Activated gamma-delta T cell treated with anti-CD3 and anti-CD28 coated beads, Interleukin-2, amount 50 U/mL, for 16 hours (primary cell): ENCODE measurements at places on chromosomes 16 and 17.
A peak's percentile ranks its signal among the peaks of the same experiment; 100 is the strongest.

- DNase-seq, result no peak
Measured at GRCh38 chr16:26598998-26599784, 467.5 kb upstream of the C16orf82 start.

GRCh38 chr17:65848751-65849150 lies 287.3 kb upstream of the AXIN2 start:
- DNase-seq, result no peak

DNA sequence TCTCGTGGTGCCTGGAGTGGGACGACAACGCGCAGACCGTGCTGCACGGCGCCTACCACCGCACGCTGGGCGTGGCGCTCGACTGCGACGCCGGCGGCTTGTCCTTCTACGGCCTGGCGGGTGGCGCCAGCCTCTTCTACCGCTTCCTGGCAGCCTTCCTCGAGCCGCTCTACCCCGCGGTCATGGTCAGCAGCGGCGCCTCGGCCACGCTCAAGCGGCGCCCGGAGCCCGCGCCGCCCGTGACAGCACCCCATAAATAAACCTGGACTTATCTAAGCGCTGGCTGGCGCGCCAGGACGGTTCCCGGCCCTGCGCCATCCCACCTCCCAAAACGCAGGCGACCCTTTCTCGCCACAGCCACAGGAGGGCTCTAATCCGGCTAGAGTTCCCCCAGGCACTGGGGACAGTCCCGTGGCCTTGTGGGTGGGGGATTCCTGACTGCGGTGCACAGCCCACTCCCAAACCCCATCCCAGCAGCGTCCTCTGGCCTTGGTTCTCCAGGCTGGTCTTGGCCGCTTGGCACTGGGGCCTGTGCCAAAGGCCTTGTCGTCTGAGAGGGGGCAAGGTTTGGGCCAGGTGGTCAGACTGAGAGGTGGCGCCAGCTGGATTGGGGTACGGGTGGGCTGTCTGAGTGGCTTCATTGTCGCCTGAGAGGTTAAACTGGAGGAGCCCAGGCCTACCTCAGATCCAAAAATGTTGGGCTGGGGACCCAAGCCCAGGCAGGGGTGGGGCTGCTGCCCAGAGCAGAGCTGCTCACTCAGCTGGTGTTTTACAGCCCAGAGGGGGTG lies 10.1 kb upstream of the SLC16A5 start:
- DNase-seq, result peak; percentile 19

DNA sequence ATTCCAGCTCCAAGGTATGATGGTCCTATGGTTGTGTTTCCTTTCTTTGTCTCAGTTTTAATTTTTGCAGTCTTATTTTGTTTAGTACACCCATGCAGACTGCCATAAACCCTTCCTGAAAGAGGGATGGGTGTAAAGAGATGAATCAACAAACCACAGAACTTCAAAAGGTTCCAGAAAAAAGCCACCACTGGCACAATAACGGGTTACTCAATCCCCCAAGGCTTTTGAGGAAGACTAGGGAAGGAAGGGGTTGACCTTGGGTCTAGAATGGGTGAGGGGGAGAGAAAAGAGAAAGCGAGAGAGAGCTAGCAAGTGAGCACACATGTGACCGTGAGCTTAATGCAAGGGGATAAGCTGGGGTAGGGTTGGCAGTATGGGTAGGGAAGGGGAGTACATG lies 168.1 kb downstream of the XYLT1 start:
- DNase-seq, result no peak

DNA sequence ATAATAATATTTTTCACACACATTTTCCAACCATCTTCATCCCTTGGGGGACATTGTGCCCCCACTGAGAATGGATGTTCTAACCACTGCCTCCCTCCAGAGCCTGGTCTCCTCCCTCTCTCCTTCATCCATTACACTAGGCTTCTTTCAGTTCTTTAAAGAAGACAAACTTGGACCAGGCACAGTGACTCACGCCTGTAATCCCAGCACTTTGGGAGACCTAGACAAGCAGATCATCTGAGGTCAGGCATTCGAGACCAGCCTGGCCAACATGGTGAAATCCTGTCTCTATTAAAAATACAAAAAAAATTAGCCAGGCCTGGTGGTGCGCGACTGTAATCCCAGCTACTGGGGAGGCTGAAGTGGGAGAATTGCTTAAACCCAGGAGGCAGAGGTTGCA lies 6.5 kb downstream of the ALOX15 start:
- DNase-seq, result no peak

- DNase-seq, result no peak
Measured at GRCh38 chr17:63579633-63580032, 21.1 kb upstream of the TACO1 start.

GRCh38 chr16:57628783-57629293 lies 408 bp downstream of the ADGRG1 start:
- no peak for DNase-seq

DNA sequence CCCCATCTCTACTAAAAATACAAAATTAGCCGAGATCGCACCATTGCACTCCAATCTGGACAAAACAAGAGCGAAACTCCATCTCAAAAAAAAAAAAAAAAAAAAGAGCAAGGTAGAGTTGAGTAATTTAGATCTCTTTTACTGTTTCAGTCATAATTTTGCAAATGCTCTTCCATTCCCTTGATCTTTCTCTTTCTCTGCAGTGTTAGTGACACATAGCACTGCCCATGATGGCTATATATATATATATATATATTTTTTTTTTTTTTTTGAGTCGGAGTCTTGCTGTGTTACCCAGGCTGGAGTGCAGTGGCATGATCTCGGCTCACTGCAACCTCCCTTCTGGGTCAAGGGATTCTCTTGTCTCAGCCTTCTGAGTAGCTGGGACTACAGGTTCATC lies 12.2 kb upstream of the PHOSPHO1 start:
- DNase-seq, result no peak

- no peak for DNase-seq
Measured at GRCh38 chr16:69201787-69202186, 14.8 kb downstream of the SNTB2 start.

DNA sequence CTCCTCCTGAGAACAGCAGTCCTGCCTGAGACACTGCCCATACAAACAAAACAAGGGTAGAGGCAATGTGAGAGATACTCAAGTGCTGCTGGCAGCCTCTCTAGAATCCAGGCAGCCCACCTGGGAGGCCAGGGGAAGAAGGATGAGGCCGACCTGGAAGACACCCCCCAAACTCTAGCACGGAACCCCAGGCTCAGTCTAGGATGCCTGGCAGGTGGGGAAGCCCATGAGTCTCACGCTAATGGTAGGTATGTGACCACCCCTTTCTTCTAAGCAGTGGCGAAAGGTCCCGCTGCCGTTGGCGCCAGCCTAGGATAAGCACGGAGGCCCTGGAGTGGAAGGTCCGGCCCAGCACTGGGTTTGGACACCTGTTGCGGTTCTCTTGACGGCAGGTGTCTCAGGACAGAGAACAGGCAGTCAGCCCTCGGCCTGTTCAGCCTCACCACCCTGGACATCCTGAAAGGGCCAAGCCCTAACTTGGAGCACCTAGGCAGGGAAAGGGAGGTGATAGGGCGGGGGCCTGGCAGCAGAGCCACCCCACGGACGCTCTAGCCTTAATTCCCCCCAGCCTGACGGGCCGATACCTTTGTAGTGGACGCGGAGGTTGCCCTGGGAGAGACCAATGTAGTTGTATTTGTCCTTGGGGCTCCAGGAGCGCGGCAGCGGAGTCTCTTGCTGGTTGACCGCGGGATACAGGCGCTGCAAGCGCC lies 487 bp downstream of the RANBP10 start:
- DNase-seq, result no peak

DNA sequence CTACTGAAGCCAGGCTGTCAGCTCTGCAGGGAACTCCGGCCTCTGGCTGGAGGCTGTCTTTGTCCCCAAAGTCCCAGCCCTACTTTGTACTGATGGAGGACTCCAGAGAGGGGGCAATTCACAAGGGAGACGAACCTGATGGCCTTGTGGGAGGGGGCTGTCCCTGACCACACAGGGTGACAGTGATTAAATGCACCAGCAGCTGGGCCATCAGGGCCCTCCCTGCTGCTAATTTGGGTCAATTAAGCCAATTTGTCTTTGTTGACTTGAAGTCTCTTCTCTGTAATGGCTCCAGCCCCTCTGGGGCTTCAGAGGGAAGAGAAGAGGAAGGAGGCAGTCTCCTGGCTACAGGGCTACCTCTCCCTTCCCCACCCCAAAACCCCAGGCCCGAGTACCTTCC lies 22.0 kb downstream of the TMEM132E start:
- no peak for DNase-seq

GRCh38 chr16:531494-532125 lies 4.1 kb downstream of the CAPN15 start:
- no peak for DNase-seq

DNA sequence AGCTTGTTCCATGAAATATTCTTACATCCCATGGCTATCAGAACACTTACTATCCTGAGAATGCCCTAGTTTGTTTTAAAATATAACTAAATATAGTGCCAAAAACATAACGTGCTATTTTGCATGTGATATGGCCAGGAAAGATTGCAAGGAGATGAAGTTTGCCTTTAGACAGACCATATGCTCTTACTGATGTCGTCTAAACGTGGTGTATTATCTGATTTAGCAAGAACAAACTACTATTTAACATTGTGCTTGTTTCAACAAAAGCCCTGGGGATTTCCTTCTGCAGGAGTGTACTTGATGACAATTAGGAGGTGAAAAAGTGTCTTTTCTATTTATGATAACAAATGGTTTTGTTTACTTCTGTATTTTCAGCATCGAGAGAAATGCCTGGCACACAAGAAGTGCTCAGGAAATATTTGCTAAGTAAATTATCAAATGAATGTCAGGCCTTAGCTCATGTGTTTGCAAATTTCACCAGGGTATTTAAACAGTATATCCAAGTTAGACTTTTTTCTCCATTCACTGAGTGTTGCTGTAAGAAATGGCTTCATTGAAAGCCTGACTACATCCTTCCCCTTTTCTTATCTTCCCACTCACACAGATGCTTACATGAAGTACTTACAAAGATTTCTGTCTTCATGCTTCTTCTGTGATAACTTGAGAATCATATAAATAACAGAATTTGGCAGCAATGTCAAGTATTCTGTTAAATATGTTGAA lies 1033.6 kb downstream of the CDH8 start:
- no peak for DNase-seq

GRCh38 chr17:1532836-1533602 lies 16.6 kb upstream of the INPP5K start:
- no peak for DNase-seq

DNA sequence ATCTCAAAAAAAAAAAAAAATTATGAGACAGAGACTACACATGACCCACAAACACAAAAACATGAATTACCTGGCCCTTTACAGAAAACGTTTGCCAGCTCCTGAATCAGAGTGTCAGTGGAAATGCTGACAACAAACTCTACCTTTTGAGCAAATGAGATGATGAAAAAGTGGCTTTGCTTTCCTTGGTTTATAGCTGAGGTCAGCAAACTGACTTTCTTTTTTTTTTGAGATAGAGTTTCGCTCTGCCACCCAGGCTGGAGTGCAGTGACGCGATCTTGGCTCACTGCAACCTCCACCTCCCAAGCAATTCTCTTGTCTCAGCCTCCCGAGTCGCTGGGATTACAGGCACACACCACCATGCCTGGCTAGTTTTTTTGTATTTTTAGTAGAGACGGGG lies 46.3 kb downstream of the ZCCHC14 start:
- no peak for DNase-seq

DNA sequence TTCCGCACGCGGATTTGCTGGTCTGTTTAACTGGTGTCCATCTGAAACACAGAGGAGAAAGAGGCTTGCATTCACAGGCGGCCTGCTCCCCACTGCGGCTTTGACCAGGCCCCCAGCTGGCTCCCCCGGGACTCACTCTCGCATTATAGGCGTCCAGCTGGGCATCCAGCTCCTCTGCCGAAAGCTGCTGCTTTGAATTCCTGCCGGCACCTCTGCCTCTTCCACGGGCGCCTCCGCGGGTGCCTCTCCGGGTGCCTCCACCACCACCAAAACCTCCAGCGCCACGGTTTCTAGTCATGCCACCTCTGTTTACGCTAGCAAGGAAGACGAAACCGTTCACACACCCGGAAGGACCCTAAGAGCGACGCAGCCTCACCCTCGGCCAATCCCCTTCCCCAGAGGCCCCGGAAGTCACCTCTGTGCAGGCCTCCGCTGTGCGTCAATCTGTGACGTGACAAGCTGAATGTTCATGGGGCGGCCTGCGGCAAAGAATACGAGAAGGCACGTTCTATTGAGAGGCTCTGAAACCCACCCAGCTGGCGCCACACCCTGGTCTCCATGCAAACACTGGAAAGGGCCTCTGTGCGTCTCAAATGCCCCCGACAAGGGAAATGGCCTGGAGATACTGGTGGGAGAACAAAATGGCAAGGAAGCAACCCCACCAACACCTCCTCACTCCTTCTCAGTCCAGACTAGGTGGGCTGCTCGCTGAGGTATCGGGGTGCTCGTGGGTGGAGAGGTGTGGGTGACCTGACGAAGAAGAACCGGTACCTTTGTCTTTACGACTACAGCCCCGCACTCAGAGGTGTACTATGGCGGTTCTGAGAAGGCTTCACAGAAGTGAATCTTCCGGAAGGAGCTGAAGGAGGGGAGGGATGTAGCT lies 3.0 kb downstream of the ALYREF start:
- DNase-seq, result no peak

- DNase-seq, result no peak
Measured at GRCh38 chr17:67326440-67326839, 39.9 kb downstream of the PSMD12 start.

- DNase-seq, result no peak
Measured at GRCh38 chr17:69170377-69170776, 28.7 kb upstream of the ABCA6 start.

DNA sequence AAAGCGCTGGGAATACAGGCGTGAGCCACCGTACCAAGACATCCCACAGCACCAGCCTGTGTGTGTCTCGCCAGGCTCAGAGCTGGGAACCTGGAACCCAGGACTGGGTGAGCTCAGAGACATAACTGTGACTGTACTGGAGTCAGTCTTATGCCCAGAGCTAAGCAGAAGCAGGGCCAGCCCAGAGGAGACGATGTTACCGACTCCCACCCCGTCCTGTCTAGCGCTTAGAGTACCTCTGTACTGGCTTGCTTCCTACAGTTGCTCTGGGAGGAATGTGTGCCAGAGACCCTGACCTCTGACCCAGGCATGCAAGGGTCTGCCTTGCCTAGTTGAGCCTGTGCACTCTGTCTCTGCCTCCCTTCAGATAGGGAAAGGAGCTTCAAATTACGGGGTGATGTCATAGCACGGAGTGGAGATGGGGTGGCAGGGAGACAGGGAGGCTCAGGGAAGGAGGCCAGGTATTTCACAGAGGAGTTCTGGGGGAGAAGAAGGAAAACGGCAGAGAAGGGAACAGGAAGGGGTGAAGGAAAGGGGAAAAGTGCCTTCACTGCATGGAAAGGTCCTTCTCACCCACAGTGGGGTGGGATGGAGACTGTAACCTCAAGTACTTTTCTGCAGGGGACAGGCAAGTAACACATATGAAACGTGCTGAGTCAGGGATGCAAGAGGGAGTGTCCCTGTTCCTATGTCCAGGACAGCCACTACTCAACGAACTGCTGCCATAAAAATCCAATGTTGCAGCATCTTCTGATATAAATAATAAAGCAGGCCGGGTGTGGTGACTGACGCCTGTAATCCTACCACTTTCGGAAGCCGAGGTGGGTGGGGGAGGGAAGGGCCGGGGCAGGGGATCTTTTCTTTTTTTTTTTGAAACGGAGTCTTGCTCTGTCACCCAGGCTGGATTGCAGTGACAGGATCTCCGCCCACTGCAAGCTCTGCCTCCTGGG lies 5.8 kb upstream of the ARMC5 start:
- DNase-seq, result no peak
